ENCODE measurements at places on chromosomes 4 and X.
A peak's percentile ranks its signal among the peaks of the same experiment; 100 is the strongest.

DNA sequence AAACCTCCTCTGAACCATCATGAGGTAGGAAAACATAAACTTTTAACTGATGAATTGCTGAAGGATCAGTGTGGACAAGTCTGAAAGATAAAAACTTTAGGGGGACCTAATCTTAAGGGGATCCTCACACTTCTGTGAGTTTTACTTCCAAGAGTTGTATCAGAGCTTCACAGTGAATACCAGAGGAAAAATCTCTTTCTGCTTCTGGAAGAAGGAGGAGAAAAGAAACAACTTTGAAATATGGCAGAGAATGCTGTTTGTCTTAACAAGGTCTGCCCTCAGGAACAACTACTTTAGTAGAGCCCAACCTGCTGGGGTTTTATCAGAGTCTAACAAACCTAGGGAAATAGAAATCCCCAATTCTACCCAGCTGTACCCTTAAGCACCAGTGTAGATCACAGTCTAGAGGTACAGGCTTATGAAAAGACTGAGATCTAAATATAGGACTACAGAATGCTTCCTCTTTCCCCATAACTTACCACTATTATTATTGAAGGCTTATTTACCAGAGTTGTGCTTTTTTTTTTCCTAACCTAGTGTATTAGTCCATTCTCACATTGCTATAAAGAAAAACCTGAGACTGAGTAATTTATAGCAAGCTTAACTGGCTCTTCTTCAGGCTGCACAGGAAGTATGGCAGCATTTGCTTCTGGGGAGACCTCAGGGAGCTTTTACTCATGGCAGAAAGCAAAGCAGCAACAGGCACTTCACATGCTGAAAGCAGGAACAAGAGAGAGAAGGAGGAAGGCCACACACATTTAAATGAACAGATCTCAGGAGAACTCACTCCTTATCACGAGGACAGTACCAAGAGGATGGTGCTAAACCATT lies 167.9 kb downstream of the CAMK2D start:
- DNase-seq, result no peak

- DNase-seq, result no peak
These were observed 880.8 kb downstream of the TECRL start for GRCh38 chr4:63528256-63528991.

DNA sequence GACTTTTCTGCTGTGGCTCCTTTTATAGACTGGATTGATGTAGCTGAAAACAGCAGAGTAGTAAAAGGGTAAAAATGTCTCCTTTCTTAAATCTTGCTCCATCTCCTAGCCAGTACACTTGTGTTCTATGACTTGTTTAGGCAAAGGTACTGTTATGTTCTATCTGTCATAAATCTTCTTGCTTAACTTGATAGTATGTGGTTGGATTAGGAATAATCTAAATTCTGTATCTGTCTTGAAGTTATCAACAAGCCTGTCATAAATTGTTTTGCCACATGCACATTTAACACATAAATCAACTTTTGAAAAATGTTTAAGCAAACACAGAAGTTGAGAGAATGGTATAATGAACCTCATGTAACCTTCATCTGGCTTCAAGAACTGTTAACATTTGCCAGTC lies 157.0 kb downstream of the FRAS1 start:
- DNase-seq, result no peak

GRCh38 chr4:45795135-45795534 lies 328.7 kb downstream of the GABRG1 start:
- DNase-seq, result no peak

- peak; percentile 28 for DNase-seq
These were observed 1.7 kb upstream of the TMEM271 start for GRCh38 chr4:577499-578450.

- no peak for DNase-seq
These were observed 619 bp upstream of the PDK3 start for GRCh38 chrX:24464498-24464835.

DNA sequence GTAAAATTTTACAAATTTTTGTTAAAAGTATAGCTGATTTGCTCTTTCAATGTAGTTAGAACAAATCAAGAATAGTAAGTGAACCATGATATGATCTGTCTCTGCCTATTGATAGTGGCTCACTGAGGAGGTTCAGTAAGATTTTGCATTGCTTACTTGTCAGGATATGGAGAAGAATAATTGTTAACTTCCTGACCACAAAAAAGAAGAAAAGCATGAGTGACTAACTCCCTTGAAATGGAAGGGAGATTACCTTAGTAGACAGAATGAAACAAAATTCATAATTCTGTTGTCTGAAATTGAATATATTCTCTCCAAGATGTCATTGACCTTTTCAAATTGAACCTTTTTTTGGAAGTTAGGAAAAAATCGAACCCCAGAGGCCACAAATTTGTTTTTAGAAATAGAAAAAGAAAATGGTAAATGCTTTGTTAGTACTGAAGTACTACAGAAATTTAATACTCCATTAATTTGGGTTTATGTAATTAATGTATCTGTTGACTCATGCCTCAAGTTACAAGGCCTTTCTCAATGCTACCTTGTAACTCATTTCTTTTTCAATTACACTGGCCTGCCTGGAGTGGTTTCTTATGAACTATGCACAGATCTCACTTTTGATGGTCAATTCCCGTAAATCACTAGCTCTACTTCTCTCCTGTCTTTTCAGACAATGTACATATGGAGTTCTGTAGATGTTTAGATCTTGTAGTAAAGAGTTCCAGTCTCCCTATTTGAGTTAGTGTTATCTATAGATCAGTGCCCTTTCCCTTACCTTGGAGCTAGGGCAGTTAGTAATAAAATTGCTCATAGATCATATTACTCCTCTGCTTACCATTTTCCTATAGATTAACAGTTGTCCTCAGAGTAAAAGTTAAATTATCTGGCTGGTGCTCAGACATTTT lies 139.3 kb downstream of the TLL1 start:
- no peak for DNase-seq

- DNase-seq, result peak; percentile 64
These were observed 83.0 kb downstream of the AFF1 start for GRCh38 chr4:87017580-87018342.

DNA sequence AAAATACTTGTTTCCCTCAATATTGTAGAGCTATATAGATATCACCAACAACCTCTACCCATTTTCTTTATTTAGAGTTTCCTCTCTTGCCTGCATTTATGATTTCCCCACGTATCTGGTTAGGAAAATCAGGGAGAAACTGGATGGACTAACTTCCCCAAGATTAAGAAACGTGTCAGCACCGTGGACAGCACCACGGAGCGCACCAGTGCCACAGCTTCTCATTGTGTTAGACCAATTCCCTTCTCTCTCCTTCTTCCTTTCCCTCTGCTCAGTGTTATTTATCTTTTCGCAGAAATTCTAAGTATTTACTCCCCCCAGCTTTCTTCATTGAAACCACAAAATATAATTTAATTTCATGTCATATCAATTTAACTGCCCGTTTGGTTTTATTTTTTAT lies 568.6 kb upstream of the BOD1L1 start:
- peak; percentile 78 for DNase-seq
